ENCODE measurements at places on chromosomes 7 and 10.

DNA sequence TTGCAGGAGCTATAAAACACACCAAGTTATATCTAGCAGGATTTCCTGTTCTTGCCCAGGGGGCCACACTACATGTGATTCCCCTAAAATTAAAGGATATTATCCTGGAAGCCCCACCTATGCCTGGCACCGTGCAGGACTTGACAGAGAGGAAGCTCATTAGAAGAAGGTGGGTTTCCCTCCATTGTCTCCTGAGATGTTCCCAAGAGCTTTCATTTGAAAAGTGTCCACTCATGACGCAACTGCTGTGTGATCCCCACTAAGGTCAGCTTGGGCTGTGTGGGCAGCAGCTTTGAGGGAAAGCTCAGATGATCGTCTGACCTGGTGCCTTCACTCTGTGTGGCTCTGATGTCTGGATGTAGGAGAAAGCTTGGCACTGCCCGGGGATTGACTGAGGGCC lies 53.5 kb downstream of the RAMP3 start:
- no peak for DNase-seq

- DNase-seq, result no peak
Measured at GRCh38 chr10:75569506-75569905, 138.1 kb downstream of the LRMDA start.

- DNase-seq, result no peak
Measured at GRCh38 chr7:7567898-7568531, 1.3 kb downstream of the MIOS start.

DNA sequence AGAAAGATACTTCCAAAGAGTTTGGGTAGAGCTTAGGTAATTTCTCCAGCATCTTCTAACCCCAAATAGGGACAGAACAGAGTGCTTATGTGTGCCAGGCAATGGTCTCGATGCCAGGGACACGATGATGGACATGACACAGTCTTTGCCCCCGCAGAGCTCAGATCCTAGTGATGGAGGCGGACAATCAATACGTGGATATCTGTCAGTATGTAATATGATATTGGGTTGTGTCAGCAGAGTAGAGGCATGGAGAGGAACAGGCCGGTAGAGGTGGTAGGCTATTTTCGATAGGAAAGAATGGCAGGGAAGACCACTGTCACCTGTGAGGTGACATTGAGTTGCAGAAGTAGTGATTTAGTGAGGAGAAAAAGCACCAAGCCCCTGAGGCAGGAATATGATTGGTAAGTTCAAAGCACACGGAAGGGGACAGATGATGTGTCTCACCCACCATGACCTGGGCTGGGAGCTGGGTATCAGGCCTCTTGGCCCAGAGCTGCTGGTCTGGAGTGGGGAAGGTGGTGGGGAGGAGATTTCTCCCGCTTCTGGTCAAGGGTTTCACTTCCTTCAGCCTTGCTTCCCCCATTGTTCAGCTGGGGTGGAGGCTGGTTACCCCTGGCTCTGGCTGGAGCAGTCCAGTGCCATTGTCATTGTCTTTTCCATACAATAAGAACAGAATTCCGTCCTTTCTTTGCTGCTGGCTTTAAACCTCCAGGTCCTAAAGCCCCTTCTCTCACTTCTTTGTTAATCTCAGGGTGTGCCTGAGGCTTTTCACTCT lies 36.0 kb upstream of the SRGN start:
- DNase-seq, result no peak

- DNase-seq, result no peak
Measured at GRCh38 chr10:77032188-77032570, 605.4 kb downstream of the KCNMA1 start.

- no peak for DNase-seq
Measured at GRCh38 chr10:122468307-122468925, 7.1 kb downstream of the HTRA1 start.

DNA sequence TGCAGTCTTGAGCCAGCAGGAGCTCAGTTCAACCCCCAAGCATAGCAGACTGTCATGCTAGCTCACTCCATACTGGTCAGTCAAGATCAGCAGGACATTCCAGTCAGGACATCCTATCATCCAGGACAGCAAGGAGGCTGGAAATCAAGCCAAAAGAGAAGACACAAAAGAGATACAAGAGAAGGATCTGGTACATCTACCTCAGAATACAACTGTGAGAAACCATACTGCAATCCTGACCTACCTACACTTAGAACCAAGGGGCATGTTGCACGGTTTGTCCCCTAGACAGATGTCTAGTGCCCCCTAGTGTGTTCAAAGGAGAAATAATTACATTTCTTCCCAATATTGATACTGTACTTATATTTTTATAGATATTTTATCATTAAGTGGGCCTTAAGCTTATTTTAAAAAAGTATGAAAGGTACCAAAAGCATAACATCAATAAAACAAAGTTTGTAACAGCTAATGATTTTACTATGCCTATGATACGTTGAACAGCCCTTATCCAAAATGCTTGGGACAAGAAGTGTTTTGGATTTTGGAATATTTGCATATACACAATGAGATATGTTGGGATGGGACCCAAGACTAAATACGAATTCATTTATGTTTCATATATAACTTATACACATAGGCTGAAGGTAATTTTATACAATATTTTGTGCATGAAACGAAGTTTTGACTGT lies 26.7 kb downstream of the ERCC6 start:
- DNase-seq, result no peak

GRCh38 chr10:75335191-75335590 lies 66.4 kb downstream of the ZNF503 start:
- no peak for DNase-seq

DNA sequence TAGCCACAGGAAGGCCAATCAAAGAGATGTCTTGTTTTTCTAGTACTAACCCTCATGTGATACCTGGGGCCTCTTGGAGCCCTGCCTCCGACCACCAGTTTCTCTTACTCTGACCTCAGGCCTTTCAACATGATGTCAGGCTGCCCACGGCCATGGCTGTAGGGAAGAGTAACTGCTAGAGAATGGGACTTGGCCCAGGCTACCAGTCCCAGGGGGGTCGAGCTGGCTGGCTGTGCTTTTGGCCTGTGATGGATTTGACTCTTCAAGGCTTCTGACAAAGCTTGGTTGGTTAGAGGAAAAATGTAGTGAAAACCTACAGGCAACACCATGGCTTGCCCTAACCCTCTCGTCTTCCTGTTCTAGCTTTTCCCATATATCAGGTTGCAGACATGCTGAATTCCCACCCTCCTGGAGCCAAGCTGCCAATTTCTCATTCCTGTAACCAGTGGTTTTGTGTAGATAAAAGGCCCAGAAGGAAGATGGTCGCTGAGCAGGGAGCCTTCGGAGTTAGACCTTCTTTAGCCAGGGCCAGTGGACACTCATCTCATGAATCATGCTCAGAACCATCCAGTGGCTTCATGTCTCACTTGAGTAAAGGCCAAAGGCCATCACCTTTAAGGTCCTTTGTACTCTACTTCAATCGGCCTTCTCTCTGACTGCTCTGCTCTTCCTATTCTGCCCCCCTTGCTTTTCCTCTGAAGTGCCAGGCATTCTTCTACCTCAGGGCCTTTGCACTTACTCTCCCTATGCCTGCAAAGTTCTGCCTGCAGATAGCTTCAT lies 19.7 kb downstream of the SUFU start:
- no peak for DNase-seq

DNA sequence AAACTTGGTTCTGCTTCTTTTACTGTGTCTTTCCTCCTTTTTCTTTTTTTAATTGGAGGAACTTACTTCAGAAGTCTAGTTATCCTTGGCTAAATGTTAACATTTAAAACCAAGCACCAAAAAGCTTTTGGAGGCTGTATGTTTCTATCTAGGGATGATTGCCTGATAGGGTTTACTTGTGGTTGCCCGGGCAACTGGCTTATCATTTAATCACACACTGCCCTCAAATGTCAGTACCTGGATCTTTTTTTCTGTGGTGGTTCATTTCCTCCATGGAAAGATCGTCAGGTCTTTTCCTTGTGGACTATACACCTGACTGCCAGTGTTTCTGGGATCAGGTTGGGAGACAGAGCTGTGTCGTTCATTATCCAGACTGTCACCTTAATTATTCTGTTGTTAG lies 173.2 kb downstream of the WNT2 start:
- DNase-seq, result no peak

- no peak for DNase-seq
Measured at GRCh38 chr7:2076649-2077064, 156.1 kb downstream of the MAD1L1 start.

- DNase-seq, result no peak
Measured at GRCh38 chr7:106064316-106064715, 47.8 kb downstream of the SYPL1 start.

DNA sequence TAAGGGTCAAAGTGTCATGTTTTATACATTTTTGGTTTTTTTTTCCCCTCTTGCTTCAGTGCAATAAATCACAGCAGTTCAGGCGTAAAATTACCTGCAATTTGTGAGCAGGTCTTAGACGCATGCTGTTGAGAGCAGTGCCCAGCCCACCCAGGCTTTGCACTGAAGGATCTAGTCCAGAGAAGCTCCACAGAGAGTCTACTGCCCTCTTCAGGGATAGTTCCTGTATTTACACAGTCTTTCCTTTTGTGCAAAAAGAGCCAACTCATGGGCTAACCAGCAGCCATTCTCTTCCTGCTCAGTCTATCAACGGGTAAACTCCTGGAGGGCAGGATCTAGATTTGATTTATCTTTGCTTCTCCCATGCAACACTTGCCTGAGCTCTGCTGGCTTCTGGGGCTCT lies 82.2 kb upstream of the NAMPT start:
- no peak for DNase-seq

GRCh38 chr10:51724038-51724437 lies 24.6 kb upstream of the CSTF2T start:
- no peak for DNase-seq

Data from hypothalamus (tissue), 51 donors.